ENCODE measurements at places on chromosomes 7 and 10.

DNA sequence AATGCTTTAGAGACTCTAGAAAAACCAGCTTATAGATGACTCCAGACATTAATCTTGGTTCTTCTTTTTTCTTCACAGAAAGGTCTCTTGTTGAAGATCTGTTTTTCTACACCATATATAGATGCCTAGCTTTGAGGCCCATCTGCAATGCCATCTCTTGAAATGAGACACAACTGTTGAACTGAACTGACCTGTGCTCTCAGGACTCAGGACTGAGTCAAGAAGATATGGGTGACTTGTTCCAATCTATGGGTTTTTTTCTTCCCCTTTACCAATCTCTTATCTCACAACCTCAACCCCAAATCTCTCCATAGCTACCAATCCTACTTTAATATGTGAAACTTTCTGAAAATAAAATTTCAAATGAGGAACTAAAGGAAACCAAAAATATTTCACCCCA is 194.7 kb downstream of the SNX13 start:
- no peak for DNase-seq

GRCh38 chr10:64444564-64444963 is 923.4 kb downstream of the REEP3 start:
- no peak for DNase-seq

DNA sequence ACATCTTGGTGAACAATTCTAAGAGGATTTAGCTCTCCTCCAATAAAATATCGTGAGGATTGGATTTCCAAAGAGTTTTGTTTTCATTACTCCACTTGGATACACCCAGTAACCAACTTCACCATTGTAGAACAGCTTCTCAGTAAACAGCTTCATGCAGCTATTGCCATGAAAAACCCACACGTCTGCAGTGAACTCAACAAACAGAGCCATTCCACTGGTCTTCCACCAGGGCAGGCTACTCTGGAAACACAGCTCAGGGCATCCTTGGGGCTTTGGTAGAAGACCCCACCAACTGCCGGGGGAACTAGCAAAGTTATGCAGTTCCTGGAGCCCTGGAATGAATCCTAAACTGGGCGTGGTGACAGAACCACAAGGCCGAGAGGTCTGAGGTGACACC is 77.4 kb downstream of the CALN1 start:
- DNase-seq: no peak

DNA sequence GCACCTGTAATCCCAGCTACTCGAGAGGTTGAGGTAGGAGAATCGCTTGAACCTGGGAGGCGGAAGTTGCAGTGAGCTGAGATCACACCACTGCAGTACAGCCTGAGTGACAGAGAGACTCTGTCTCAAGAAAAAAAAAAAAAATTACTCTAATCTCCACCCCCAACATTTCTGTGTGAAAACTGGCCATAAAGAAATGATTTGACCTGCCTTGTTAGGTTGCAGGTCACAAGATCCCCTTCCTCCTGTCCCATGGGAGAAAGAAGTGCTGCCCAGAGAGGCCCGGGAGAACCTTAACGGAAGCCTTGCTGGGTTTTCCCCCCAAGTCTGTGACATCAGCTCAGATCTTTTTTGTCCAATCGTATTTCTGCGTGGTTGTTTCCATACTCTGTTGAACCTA is 8.7 kb upstream of the CALHM1 start:
- no peak for DNase-seq

- peak; percentile 68 for DNase-seq
Measured at GRCh38 chr10:125629758-125630376, 53.1 kb downstream of the TEX36 start.

- no peak for DNase-seq
Measured at GRCh38 chr10:79084972-79085597, 16.3 kb downstream of the ZMIZ1 start.

DNA sequence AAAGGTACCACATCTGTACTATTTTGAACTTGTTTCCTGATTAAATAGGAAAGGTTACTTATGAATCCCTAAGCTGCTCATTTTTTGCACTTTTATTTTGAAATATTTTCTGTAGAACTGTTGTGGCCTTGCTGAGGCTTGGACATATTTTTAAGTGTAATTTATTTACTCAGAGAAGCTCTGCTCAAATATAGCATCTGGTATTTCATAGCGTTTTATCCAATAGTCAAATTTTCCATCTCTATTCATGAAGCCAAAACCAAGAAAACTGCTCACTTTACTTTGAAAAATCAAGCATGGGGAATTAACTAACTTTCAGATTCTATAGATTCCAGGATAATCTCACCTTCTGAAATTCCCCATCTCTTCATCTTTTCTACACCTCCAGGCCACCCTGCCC is 6.6 kb upstream of the FAM3C start:
- DNase-seq: no peak

DNA sequence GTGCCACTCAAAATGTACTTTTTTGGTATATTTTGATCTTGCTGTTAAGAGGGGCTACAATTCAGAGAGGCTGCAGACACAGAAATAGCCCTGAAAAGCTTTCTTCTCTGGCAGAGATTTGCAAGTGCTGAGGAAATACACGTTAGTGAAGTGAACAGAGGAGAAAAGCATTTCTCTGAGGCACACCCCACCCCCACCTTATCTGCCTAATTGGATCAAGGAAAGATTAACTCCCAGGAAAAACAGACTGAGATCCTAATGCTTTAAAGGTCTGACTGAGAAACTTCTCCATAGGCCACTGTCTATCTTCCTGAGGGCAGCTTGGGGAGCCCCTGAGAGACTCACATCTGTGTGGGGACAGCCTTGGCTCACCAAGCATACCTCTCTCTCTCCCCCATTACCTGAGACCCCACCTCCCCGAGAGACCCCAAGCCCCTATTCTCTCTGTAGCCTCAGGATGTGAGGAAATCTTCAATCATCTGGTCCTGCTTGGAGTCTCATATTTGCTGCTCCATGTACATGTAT is 14.8 kb upstream of the AKR1C3 start:
- DNase-seq: no peak

GRCh38 chr7:98119256-98119918 is 12.7 kb downstream of the LMTK2 start:
- peak; percentile 79 for DNase-seq

DNA sequence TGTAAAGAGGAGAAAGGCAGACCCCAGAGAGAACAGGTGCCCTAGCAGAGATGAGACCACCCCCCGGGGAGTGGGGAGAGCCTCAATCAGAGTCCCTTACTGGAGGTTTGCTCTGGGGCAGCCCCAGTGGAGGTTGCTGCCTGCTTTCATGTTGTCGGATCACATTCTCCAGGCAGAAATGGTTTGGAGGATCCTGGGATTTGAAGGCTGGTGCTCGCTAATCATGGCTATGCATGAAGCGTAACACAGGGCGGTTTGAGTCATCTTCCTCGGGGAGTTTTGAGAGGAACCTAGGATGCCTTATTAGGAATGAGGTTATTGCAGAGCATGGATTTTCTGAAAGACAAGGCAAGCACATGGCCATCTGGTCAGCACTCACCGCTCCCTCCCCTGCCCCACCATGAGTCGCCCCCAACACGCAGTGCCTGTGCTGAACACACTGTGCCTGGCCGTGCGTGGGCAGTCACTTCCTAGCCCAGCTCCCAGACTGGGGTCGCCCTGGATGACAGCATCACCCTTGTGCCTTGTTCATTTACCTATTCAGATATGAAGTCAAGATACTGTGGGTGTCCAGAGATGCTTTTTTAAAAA is 319.9 kb downstream of the DPP6 start:
- DNase-seq: no peak

- DNase-seq: peak; percentile 76
Measured at GRCh38 chr10:103479135-103479534, at the start of gene CALHM3. TSS of gene CALHM3 (minus strand) at chr10:103479240. CDS start at chr10:103479032, 208 bp downstream.

DNA sequence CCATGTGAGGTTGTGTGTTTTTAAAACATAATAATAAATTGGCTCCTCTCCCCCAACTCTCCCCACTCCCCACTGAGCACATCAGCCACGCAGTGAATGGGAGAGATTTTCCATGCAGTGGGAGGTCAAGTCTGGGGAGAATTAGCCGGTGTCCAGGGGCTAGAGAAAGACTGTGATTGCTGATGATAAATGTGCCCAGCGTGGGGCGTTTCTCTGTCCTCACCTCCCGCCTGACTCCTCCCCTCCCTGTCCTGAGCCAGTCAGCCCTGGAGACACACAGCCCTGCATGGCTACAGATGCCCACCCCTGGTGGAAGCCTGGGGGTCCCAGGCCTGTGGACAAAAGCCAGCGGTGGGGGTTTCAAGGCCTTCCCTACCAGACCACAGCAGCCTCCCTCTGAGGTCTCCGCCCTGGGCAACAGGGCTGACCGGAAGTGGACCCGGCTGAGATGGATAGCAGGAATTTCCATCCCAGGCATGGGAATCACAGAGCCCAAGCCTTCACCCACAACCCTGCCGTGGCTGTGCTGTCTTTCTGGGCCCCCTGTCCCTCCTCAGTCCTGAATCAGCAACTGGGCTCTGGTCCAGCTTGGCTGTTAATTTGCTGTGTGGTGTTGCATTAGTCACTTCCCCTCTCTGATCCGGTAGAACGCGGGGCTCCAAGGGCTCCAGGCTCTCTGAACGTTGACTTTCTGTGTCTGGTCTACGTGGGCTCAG is 46.8 kb upstream of the SLC29A3 start:
- DNase-seq: peak; percentile 69

GRCh38 chr10:28496481-28496961 is 36.4 kb upstream of the WAC start:
- DNase-seq: peak; percentile 38

- no peak for DNase-seq
Measured at GRCh38 chr10:90302758-90303481, 554.9 kb downstream of the HTR7 start.

DNA sequence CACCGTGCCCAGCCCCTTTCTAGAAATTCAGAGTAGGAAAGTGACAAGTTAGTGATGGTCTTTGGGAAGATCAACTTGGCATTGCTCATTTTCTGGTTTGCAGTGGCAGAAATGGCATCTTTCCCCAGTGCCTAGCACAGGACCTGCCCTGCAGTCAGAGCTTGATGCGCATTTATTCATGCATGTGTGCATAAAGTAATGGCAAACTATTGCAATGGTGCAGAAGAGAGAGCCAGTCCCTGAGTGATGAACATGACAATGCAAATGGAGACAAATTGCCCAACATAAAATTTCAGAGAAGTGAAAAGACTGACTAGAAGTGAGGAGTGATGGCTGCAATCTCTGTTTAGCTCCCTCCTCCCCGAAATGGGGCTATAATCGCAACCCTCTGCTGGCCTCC is 268.2 kb downstream of the CCSER2 start:
- no peak for DNase-seq

GRCh38 chr7:48381571-48381970 is 210.3 kb downstream of the ABCA13 start:
- no peak for DNase-seq

GRCh38 chr7:29976266-29976665 is 13.3 kb downstream of the SCRN1 start:
- no peak for DNase-seq

DNA sequence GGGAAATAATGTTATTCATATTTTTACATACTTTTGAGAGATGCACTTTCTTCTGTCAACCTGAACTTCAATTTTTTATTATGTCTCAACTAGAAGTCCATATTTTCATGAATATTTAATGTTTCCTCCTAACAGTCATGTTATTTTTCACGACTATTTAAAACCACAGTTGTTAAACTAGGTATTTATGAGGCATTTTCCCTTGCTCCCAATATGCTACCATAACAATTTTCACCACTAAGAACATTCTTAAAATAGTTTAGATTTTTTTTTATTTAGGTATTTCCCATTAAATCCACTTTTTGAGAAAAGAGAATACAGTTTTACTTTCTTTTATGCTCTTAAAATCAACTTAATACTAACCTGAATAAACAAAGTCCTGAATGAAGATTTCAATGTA is 89.4 kb downstream of the JAZF1 start:
- no peak for DNase-seq

GRCh38 chr7:114312649-114313048 is 102.0 kb upstream of the FOXP2 start:
- no peak for DNase-seq

- no peak for DNase-seq
Measured at GRCh38 chr7:55060636-55061022, 41.8 kb downstream of the EGFR start.

DNA sequence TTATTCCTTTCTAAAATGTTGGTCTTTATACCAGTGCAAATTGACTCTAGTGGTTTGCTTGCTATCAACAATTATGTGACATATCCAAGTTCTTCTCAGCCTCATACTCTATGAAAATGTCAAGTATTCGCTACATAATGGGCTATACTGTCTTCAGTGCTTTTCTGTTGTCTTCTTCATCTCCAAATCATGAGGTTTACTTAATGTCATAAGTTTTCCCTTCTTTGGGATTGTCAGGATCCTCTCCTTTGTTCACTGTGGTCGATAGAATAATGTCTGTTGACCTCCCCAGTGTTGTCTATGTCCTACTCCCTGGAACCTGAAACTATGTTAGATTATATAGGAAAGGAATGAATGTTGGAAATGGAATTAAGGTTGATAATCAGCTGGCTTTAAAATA is 16.4 kb upstream of the RALA start:
- DNase-seq: no peak

GRCh38 chr7:142338633-142339501 is 81.0 kb upstream of the PRSS58 start:
- DNase-seq: peak; percentile 61

DNA sequence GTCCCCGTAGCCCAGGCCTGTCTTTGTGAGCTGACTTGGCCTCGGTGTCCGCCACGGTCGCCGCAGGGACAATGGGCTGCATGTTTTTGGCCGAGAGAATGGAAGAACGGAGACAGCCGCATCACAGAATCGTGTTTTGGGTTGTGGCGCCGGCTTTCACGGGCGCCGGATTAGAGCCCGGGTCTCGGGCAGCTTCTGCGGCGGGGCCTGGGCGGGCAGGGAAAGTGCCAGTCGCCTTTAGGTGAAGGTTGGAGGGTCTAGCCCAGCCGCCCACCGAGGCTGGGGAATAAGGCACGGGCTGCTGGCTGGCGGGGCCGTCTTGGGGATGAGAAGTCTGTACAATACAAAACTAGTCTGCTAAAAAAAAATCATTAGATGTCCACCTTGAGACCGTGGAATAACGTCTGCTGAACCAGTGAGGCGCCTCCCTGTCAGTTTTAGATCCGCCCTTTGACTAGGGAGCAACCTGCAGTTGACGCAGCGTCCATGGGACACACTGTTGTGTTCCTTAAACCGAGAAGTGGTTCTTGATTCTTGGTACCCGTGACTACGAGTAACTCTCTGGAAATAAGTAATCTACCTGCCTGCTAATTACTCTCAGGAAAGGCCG is 577 bp downstream of the DNAJB9 start:
- DNase-seq: peak; percentile 46

DNA sequence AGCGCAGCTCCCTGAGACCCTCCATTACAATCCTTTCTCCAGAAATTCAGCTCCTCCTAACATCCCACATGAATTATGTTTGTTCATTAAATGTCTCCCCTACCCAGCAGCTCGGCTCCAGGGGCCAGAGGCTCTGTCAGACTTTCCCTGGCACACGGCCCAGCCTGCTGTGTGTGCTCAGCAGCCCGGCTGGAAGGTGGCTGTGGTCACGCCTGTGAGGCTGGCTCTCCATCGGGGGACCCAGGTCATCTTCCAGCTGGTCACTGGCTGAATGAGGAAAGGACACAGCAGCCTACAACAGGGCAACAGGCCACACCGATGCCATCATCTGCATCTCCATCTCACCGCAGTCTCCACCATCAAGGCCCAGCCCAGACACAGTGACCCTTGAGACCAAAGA is 219.8 kb downstream of the MAD1L1 start:
- DNase-seq: no peak

All from PC-3 (cell line).